ENCODE measurements at places on chromosomes 7 and 10. TPM values are rescaled to one million over a fixed set of nuclear protein-coding genes. Genes with fewer than 3 reads are reported as not detected.

RPEL1 gene
- total RNA-seq: 0.27 TPM

AKR1B1 gene
- 186 TPM for total RNA-seq

C10orf53 gene
- not detected for total RNA-seq

VIPR2 gene
- not detected for total RNA-seq

AEBP1 gene
- 4.5 TPM for total RNA-seq

GPC2 gene
- 3.9 TPM for total RNA-seq

ZNF804B gene
- total RNA-seq: not detected

CYP2C19 gene
- total RNA-seq: not detected

FGFR2 gene
- total RNA-seq: 0.27 TPM

IL2RA gene
- not detected for total RNA-seq

COL13A1 gene
- 73.0 TPM for total RNA-seq

PAOX gene
- 4.6 TPM for total RNA-seq

HMX2 gene
- not detected for total RNA-seq

VAX1 gene
- not detected for total RNA-seq

ARHGEF35 gene
- total RNA-seq: 0.53 TPM

HTRA1 gene
- 22.4 TPM for total RNA-seq

CALD1 gene
- total RNA-seq: 246 TPM

DEPP1 gene
- 230 TPM for total RNA-seq

TMEM184A gene
- total RNA-seq: not detected

VSTM4 gene
- total RNA-seq: 0.27 TPM

SPDYE11 gene
- not detected for total RNA-seq
